ENCODE measurements at places on chromosomes 3 and 15.

- DNase-seq, result peak; percentile 26
Measured at GRCh38 chr15:63238796-63239195, 38.6 kb upstream of the APH1B start.

DNA sequence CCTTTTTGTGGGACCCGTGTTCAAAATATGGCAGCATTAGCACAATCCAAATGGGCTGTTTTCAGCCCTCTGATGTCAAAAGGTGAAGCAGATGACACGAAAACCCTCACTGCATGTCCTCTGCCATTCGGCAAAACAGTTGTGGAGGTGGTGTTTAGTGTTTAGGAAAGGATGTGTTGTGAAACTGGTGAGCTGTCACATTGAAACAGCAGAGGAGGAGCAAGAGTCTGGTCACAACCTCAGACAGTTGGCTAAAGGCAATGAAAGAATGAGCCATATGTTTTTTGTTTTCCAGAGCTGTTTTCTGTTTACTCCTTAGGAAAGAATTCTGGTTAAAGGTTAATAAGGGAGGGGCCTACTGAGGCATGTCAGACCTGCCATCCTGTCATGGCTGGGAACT is 140.7 kb downstream of the VPS8 start:
- peak; percentile 85 for DNase-seq

DNA sequence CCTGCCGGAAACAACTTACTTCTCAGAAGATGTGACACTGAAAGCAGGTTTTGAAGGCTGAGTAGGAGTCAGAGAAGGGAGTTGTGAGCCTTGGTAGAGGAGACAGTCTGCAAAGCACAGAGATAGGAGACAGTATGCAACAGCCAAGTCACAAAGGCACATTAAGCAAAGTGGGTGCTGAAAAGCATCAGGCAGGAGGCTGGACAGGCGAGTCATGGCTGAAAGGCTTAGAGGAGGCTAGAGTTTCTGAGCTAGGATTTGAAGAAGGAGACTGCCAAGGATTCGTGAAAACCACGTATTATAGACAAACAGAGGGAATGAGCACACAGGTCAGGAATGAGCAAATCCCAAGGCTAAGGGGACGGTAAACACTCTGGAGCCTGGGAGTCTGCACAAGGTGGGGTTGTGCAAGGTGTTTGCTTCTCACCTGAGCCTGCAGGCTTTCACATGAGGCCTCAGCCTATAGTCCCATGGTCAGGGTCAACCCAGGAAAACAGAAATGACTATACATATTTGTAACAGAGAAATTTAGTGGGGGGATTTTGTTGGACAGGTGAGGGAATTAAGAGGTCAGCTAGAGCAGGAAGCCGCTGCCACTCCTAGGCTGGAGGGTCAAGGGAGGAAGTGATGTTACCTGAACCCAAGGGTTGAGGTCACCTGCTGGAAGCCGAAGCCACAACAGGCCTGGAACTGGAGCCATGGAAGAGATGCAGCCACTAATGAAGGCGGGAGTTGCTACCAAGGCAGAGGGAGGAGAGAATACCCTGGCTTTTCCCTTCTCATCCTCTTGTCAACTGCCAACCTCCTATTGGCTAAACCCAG is 23.1 kb upstream of the TRIM71 start:
- DNase-seq, result no peak

GRCh38 chr3:105458518-105459215 is 92.0 kb downstream of the ALCAM start:
- DNase-seq, result no peak

DNA sequence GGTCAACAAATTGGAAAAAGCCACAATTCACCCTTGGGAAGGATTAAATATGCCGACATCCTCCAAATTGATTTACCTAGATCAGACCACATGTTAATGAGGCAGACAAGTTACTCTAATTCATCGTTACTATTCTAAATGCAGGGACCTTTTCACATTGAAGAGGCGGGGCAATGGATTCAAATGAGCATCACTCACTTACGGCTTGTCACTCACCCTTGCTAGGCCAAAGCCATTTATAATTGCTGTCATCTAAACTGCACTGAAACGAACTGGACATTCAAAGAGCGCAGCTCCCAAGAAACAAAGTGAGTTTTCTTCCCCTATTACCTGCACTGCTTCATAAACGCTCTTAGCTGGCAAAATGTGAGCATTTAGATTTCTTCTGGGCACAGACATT is 313.9 kb downstream of the WDR72 start:
- no peak for DNase-seq

DNA sequence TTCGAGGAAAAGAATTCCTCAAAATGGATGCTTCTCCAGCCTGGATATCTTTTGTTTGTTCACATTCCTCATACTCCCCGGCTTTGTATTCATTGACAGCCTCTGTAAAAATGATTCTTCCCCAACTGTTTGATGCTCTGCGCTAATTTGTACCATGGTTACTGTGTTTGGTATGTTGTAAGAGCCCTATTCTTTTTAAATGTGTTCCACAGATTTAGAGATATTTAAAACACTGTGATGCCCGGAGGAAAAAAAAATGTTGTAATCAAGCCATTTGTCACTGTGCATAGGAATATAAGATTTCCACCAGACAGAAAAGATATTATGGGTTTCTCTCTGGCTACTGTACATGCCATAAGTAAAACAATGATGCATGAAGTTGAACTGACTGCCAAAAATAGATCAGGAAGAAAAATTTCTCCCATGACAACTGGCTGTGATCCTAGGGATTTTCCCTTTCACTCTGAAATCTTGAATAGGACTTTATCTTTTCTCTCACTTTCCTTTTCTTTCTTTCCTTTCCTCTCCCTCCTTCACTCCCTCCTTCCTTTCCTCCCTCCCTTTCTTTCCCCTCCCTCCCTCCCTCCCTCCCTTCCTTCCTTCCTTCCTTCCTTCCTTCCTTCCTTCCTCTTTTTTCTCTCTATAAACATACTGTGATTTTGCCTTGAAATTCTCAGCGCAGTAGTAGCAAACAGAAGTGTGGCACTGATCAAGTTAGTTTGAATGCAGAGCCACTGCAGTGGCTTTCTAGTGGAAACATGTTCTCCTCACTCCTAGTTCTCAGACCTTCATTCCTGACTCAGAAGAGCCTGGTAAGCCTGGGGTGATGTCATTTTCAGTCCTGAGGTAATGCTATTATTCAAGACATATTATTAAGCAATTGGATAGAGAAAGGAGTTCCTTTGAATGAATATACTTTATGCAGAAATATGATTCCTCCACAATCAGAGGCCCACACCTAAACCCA is 254.9 kb upstream of the TBL1XR1 start:
- DNase-seq, result no peak

GRCh38 chr3:47250309-47251060 is 32.1 kb downstream of the KIF9 start:
- no peak for DNase-seq

GRCh38 chr15:86611417-86612040 is 531.9 kb downstream of the AGBL1 start:
- DNase-seq, result peak; percentile 41

DNA sequence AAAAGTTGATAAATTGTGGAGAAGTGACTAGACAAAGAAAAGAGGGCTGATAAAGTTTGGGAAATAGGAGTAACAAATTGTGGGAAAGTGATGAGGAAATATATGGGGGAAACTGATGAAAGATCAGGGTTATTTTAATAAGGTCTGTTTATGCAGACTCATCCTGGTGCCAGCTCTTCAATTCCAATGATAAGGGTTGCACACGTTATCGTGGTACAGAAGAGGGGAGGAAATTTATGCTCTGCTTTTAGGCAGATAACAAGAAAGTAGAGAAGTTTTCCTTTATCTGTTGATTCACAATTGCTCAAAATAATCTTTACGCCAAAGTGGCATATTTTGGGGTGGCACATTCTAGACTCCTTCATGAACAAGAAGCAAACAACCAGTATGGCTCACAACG is 32.1 kb upstream of the LIPC start:
- DNase-seq, result no peak

- no peak for DNase-seq
Measured at GRCh38 chr3:54424292-54424691, 301.9 kb downstream of the CACNA2D3 start.

DNA sequence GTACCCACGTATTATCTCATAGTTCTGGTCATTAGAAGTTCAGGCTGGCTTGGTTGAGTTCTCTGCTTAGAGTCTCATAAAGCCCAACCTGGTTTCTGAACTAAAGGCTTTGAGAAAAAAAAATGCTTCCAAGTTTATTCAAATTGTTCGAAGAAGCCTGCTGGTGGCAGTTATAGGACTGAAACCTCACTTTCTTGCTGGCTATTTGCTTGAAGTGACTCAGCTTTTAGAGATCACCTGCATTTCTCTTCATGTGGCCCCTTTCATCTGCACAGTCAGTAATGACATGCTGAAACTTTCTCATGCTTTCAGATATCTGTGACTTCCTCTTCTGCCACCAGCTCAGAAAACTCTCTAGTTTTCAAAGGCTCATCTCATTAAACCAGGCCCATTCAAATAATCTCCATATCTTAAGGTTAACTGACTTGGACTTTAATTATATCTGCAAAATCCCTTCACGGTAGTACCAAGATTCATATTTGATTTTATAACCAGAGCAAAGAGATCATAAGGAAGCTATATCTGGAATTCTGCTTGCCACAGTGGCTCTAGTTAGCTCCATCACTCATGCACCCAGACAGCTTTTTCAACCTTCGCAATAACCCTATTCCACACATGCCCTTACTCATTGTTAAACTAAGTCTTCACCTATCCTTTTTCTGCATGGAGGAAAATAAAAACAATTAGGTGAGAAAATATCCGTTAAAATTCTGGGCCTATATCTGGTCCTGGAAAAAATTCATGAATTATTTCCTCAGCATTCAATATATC is 433.8 kb upstream of the CBLB start:
- peak; percentile 94 for DNase-seq

DNA sequence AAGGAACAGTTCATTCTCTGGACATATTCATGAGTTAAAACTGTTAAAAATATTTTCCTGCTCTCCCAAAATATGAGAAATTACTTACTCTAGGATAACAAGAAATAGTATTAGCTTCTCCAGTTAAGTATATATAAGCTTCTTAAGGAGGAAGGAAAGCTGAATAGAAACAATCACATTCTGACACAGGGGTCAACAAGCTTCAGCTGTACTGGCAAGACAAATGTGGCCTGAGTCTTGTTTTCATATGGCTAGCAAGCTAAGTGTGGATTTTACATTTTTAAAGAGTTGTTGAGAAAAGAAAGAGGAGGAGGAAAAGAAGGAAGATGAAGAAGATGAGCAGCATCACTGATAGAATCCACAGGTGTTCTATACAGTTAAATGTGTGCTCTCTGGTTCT is 313.8 kb downstream of the ZPLD1 start:
- DNase-seq, result no peak

DNA sequence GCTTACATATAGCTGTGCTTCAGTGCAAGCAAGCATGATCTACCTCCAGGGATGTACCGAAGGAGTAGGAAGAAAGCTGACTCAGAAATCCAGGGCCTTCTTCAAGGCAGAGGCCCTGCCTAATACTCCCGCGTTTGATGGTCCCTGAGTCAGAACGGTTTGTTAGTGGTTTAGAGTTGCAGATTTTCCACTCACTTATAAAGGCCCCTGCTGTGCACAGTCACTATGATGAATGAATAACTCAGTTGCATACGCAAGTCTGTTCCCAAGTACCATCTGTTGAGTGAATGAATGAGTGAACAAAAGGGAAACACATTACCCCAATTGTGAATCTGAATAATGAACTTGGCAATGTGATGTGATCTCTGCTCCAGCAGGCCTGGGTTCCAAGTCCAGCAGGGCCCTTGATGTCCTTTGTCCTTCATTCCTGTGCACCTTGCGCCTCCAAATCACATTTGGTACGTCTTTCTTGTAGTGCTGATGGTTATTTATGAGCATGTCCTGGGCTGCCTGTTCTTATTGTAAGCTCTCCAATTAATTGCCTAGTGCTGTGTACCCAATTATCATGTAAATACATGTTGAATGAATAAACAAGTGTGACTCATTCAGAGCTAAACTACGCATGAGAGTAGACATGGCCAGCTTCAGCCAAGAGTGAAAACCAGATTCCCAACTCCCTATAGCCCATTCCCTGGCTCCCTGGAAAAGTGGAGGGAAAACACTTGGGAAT is 85.3 kb upstream of the LIMD1 start:
- no peak for DNase-seq

- DNase-seq, result peak; percentile 66
Measured at GRCh38 chr3:122074621-122075265, 19.6 kb downstream of the CD86 start.

- DNase-seq, result no peak
Measured at GRCh38 chr15:81338170-81339007, 14.4 kb upstream of the STARD5 start.

DNA sequence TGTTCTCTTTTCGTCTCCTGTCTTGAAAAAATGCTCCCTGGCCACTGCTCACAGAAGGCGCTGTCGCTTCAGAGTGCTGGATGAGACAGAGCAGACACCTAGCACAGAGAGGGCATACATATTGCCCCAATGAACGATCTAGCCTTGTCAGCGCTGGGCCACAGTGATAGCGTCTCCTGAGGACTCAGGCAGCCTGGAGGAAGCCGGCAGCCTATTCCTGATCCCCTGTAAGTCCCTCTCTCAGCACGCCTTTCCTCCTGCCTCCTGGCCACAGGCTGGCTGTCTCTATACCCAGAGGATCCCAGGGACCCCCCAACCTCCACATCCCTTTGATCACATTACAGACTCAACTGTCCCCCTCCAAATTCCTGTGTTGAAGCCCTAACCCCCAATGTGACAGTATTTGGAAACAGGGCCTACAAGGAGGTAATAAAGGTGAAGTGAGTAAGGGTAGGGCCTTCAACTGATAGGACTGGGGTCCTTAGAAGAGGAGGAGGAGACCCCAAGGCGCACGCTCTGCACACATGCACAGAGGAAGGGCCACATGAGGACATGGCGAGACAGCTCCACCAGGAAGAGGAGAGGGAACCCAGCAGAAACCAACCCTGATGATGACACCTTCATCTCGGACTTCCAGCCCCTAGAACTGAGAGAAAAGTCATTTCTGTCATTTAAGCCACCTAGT is 7.5 kb downstream of the PLA2G4F start:
- no peak for DNase-seq

- DNase-seq, result no peak
Measured at GRCh38 chr3:51692980-51693395, 13.9 kb upstream of the GRM2 start.

DNA sequence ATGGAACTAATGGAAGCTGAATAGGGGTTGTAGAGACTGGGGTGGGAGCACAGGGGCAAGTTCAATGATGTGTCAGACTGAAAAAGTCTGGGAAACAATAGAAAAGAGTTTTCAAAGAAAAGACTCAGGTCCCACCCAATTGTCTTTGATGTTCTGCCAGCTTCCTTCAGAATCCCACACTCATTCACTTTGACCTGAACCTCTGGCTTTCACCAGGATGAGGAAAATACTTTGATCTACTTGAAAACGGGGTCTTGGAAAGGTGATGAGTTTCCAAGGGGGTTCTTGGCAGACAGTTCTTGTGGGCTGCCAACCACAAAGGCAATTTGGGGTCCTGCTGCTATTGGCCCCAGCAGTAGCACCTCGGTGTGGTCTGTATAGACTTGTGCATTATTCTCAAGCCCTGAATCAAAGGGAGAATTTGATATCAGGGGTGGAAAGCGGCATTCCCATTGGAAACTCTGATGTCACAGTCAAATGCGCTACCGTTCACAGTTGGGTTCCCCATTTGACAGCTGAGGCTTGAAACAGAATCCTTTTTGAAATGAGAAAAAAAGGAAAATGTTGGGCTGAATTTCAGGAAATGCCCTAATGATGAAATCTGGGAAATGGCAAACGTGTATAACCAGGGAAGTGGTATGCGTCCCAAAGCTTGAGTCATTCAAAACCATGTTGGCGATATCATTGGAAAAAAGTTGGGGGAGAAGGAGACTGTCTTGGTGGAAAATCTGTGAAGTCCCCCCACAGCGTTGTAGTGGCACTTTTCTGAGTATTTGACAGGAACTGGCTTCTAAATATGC is 229.2 kb upstream of the LRTM1 start:
- DNase-seq, result no peak

GRCh38 chr3:17074559-17074958 is 189.8 kb downstream of the PLCL2 start:
- no peak for DNase-seq

Data from MM.1S (cell line).